ENCODE measurements at places on chromosomes 13 and 19.

DNA sequence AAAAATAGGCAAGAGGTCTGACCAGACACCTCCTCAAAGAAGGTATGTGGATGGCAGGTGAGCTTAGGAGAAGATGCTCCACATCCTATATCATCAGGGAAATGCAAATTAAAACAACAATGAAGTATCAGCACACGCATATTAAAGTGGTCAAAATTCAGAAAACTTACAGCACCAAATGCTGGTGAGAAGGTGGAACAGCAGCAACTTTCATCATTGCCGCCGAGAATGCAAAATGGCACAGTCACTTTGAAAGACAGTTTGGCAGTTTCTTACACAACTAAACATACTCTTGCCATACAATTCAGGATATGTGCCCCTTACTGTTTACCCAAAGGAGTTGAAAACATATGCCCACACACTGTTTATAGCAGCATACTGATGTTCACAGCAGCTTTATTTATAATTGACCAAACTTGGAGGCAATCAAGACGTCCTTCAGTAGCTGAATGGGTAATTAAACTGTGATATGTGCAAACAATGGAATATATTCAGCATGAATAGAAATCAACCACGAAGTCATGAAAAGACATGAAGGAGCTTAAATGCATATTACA lies 22.5 kb downstream of the OR10H4 start:
- DNase-seq, result no peak

DNA sequence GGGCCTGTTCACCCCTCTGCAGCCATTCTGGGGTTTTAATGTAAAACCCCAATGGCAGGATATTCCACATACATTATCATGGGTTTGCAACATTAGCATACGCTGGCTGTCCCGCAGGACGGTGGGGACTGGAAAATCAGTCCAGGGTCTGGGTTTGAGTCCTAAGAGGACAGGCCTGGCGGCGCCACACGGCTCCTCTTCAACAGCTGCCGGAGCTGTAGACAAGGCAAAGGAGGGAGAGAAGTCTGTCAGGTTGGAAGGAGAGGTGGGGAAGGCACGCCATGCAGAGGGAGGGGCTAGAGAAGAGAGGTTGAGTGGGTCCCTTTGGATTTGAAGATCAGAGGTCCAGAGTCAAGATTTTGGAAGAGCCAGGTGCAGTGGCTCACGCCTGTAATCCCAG lies 11.9 kb downstream of the NFKBID start:
- DNase-seq, result no peak

DNA sequence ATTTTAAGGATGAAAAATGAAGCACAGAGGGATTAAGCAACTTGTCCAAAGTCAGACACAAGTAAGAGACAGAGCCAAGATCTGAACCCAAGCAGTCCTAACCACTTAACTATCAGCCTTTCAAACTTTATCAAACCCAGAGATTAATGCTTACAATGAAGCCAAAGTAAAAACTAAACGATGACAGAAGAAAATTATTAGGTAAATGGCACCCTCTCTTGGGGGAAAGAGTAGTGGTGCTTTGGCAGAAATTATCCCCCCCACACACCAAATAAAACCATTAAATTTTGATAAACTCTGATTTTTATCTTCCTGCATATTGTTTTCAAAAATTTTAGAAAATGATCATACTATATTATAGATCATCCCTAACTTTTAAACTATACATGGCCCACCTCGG lies 329.2 kb downstream of the SLC7A1 start:
- DNase-seq, result no peak

DNA sequence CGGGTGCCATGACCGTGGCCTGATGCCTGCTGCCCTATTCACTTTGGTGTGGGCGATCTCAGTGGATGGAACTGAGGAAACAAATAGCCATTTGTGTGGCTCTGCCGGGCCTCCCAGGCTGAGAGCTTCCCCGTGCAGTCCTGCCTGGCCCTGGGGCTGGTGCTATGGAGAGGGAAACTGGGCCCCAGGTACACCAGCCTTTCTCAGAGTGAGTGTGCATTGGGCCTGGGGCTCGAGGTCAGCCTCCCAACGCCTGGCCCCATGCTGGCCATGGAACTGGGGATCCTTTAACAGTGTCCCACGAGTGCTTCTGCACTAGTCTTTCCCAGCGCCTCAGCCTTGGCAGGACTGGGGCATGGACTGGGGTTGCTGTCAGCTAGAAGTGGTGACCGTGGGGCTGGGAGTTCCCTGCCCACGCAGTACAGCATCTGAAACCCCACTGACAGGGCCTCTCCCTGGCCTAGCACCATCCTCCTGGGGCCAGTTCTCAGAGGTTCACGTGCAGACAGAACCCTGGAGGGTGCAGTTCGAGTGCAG lies 10.5 kb downstream of the PLEKHF1 start:
- no peak for DNase-seq

- DNase-seq, result peak; percentile 56
These were observed 4.2 kb upstream of the ZNF486 start for GRCh38 chr19:20162821-20163220.

GRCh38 chr19:40465025-40465556 lies 454 bp downstream of the BLVRB start:
- DNase-seq, result no peak

DNA sequence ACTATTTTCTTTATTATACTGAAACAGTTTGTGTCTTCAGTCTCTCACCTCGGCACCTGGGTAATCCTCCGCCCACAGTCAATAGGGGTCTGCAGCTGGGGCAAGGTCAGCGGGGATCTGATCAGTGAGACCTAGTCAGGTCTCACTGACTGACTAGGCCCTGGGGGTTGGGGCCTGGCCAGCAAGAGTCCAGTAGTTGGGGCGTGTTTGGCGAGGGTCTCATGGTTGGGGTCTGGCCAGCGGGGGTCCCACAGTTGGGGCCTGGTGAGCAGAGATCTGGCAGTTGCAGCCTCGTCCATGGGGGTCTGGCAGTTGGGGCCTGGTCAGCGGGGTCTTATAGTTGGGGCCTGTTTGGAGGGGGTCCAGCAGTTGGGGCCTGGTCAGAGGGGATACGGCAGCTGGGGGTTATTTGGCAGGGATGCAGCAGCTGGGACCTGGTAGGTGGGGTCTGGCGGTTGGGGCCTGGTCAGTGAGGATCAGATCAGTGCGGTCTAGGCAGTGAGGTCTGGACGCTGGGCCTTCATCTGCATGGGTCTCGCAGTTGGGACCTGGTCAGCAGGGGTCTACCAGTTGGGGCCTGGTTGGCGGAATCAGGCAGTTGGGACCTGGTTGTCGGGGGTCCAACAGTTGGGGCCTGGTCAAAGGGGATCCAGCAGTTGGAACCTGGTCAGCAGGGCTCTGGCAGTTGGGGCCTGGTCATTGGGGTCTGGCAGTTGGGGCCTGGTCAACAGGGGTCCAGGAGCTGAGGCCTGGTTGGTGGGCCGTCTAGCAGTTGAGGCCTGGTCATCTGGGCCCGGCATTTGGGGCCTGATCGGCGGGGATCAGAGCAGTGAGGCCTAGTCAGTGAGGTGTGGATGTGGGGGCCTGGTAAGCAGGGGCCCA lies 61.1 kb upstream of the TPM4 start:
- no peak for DNase-seq

DNA sequence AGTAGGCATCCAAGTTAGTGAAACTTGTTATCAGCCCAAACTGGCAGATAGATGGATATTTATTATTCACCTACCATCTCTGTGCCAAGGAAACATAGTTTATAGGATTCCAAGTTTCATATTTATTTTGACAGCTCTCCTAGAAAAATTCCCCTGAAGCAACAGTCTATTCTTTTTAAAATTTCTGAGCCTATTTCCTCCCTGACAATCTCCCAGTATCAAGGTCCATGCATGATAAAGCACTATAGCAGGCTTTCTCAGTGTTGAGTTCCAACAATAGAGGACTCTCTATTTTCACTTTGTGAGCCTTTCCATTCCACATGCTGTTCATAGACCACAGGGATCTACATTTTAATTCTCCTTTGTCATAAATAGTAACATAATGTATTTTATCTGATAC lies 312.6 kb downstream of the SLITRK6 start:
- DNase-seq, result no peak

- no peak for DNase-seq
These were observed 1.9 kb downstream of the PTPRS start for GRCh38 chr19:5338656-5339197.

DNA sequence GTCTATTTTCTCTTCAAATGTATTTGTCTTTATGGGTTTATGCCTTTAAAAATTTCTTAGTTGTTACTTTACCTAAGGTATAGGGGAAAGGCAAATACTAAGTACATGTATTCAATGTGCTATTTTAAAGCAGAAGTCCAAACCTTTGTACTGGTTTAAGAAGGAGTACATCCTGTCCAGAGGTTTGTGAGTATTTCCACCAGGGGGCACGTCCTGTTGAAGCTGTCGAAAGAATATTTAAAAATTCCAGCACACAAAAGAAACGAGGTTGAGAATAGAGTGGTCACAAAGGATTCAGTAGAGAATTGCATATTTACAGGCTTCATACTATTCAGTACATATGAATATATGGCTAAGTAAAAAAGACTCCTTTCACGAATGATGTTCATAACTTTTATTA lies 59.8 kb downstream of the URI1 start:
- DNase-seq, result no peak

DNA sequence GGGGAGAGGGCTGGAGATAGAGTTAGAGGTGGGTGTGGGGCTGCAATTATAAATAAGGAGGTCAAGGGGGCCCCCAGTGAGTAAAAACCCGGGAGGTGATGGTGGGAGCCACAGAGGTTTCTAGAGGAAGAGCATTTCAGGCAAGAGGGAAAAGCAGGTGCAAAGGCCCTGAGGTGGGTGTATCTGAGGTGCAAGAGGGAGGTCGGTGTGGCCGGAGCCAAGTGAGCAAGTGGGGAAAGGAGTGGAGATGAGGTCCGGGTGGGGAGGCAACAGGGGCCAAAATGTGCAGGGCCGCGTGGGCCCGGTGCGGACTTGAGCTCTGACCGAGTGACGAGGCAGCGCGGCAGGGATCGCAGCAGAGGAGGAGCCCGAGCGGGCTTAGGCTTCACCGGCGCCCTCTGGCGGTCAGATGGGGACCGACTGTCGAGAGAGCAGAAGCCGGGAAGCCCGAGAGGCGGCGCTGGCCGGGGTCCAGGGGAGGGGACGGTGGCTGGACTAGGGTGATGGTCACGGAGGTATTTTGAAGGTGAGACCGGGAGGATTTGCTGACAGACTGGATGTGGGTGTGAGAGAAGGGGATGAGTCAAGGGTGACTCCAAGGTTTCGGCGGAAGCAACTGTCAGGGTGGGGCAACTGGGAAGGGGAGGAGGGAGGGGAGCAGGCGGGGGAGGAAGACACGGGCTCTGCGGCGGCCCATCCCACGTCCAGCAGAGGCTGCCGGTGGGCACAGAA lies 17.7 kb upstream of the SPACA4 start:
- DNase-seq, result peak; percentile 85

DNA sequence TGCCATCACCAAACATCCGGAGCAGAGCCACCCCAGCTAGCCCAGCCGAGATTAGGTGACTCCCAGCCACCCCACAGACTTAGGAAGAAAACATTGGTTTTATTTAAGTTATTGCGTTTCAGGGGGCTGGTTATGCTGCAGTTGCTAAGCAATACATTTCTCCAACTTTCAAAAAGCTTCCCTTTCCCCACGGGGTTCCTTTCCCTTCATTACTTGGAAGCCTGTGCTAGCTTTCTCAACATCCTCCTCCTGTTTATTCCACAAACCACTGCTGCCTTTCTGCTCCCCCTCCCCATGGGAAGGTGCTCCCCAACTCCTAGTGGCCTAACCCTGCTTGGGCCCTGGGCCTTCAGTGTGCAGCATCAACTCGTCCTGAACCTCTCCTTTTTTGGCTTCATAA lies 52.6 kb downstream of the CDADC1 start:
- no peak for DNase-seq

DNA sequence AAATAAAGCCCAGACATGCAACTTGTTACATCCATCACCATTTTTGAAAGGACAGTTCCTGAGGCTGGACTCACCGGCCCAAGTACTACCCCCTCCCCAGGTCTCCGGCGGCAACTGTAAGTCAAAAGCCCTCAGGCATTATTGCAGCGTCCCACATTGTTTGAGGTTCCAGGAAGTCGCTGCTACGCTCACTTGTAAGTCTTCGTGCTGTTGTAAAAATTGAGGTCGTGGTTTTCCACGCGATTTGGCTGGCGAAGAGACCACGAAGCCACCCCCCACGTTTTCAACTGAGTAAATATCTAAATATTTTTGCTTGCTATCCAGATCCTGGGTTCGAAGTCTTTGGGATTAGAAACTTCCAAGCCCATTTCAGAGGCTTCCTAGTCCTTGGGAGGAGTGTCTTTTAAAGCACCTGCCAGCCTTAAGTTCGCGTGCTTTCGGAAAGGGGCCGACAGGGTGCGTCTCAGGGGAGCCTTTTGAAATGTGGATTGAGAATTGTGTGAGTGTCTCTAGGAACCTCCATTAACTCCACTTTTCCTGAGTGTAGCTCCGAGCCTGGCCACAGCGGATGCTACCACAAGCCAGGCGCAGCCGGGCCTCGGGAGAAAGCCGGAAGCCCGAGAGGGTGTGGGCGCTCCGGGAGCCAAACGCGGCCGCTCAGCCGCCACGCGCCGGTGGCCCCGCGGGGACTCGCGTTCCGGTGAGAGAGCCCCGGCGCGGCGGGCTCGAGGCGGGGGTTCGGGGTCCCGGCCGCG lies 434 bp upstream of the FNDC3A start:
- peak; percentile 74 for DNase-seq

DNA sequence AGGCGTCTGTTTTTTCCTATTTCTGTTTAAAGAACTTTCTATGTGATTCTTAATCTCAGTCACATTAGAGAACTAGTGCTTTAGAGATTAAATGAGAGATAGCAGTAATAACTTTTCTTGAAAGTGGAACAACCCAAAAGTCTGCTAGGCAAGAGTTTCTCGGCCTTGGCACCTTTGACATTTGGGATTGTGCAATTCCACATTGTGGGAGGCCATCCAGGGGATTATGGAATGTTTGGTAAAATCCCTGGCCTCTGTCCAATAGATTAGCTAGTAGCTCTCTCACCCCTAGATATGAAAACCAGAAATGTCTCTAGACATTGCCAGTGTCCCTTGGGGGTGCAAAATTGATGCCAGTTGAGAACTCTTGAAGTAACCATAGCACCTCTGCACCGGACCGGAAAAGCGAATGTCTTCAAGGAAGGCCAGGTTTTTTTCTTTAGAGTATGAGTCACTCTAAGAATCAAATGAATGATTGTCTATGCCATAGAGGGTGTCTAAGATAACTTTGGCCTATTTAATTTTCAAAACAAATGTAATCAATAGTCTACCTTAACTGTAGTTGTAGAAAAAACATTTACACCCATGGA lies 45.0 kb upstream of the IL17D start:
- no peak for DNase-seq

- no peak for DNase-seq
These were observed 8.8 kb downstream of the GIPR start for GRCh38 chr19:45676851-45677263.
